ENCODE measurements at places on chromosomes 6 and 20. TPM values are rescaled to one million over a fixed set of nuclear protein-coding genes. Genes with fewer than 3 reads are reported as not detected.

The LY6G6F gene
- polyA plus RNA-seq: not detected

- H3K4me3 ChIP-seq: no peak overlapping the region
- no peak overlapping the region for H3K27ac ChIP-seq
- no peaks in the 10 kb centered on the region for H3K36me3 ChIP-seq
- DNase-seq: no peak
- H3K4me1 ChIP-seq: peaks cover 5% of the 10 kb centered on the region
- no peaks in the 10 kb centered on the region for H3K27me3 ChIP-seq
Observed at GRCh38 chr20:62518911-62519310, 43.1 kb upstream of the GATA5 start.

GRCh38 chr6:15892369-15892768 lies 229.5 kb upstream of the DTNBP1 start:
- H3K36me3 ChIP-seq: no peaks in the 10 kb centered on the region
- DNase-seq: no peak
- H3K27ac ChIP-seq: no peak overlapping the region

- H3K36me3 ChIP-seq: peaks cover 36% of the 10 kb centered on the region
- H3K4me3 ChIP-seq: no peak overlapping the region
- no peaks in the 10 kb centered on the region for H3K27me3 ChIP-seq
- H3K4me1 ChIP-seq: no peaks in the 10 kb centered on the region
- H3K27ac ChIP-seq: no peak overlapping the region
Observed at GRCh38 chr6:169778646-169779045, 27.2 kb downstream of the ERMARD start.

The UCKL1 gene
- 70.3 TPM for polyA plus RNA-seq

DNA sequence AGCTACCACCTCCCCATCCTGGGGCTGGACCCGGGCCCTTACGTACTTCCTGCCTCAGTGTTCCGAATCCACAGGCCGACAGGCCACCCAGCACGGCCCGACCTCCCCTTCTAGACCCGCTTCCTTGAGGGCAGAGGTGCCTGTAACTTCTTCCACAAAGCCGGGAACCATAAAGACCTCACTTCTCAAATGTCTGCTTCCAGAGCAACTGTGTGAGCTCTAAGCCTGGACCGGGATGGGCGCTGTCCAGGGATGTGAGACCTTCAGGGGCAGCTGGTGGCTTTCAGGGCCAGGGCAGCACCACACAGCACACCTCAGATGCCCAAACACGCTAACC lies 9.3 kb downstream of the SLC2A4RG start:
- no peak overlapping the region for H3K27ac ChIP-seq
- H3K4me1 ChIP-seq: no peaks in the 10 kb centered on the region
- no peak for DNase-seq
- peaks cover 4% of the 10 kb centered on the region for H3K36me3 ChIP-seq

The PTCRA gene
- polyA plus RNA-seq: not detected

- DNase-seq: no peak
- H3K27ac ChIP-seq: no peak overlapping the region
- no peaks in the 10 kb centered on the region for H3K4me1 ChIP-seq
- H3K4me3 ChIP-seq: no peak overlapping the region
- no peaks in the 10 kb centered on the region for H3K27me3 ChIP-seq
Observed at GRCh38 chr6:116145803-116146675, 20.1 kb upstream of the COL10A1 start.

The CYP39A1 gene
- not detected for polyA plus RNA-seq

The BNIP5 gene
- not detected for polyA plus RNA-seq

DNA sequence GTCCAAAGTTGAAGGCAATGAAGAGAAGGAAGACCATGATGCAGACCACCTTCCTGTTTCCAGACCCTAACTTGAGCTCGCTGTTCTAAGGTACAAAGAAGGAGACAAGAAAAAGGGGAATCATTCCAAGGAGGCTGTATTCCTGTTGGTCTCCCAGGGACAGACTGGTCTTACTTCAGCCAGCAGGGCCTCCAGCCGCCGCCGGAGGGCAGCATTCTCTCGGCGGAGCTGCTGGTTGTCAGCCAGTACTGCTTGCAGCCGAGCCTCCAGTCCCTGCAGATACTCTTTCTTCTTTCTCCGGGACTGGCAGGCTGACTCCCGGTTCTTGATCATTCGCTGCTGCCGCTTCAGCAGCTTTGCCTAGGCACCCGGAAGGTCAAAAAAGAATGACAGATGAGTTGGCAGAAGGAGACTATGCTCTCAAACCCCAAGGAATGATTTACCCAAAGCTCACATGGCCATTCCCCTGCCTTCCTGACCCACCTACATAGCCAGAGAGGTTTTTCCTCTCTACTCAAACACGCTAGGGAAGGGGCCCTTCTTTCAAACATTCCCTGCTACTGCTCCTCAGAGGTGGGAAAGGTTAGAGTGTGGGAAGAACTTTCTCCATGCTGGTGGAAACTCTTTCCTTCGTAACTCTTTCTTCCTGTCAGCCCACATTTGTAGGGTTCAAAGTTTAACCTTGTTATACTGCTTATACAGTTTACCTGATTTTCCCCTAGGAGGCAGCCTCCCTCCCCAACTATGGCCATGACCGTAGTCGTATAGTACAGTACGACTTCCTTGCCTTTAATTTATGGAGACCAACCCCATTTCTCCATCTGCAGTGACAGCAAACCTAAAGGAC lies 9.0 kb downstream of the ATF6B start:
- H3K27me3 ChIP-seq: no peaks in the 10 kb centered on the region
- peak; percentile 83 for DNase-seq
- H3K4me1 ChIP-seq: peaks cover 1% of the 10 kb centered on the region
- peaks cover 23% of the 10 kb centered on the region for H3K36me3 ChIP-seq

GRCh38 chr6:148288541-148288940 lies 54.1 kb upstream of the SASH1 start:
- peaks cover 13% of the 10 kb centered on the region for H3K36me3 ChIP-seq
- peaks cover 19% of the 10 kb centered on the region for H3K4me1 ChIP-seq
- H3K4me3 ChIP-seq: no peak overlapping the region
- H3K27ac ChIP-seq: peak overlapping the region; percentile 67

- DNase-seq: no peak
- H3K36me3 ChIP-seq: no peaks in the 10 kb centered on the region
- H3K27me3 ChIP-seq: no peaks in the 10 kb centered on the region
- H3K4me3 ChIP-seq: no peak overlapping the region
- peak overlapping the region; percentile 22 for H3K27ac ChIP-seq
- H3K4me1 ChIP-seq: no peaks in the 10 kb centered on the region
Observed at GRCh38 chr6:75431379-75431778, 62.2 kb downstream of the FILIP1 start.

DNA sequence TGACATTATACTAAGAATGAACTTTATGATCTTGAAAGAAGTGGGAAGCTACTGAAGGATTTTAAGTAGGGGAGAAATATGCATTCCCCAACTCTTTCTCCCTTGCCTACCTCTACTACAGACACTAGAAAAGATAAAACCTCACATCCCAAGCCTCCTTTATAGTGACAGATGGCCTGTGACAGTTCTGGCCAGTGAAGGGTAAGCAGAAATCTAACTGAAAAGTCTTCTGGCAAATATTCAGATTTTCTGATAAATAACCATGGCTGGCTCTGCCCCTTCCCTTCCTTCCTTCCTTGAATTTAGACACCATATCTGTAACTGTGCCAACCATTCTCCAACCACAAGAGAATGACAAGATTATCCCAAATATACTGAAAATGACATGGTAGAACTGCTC lies 10.2 kb upstream of the BEND6 start:
- peaks cover 13% of the 10 kb centered on the region for H3K36me3 ChIP-seq
- H3K27ac ChIP-seq: no peak overlapping the region
- H3K4me1 ChIP-seq: no peaks in the 10 kb centered on the region
- no peak for DNase-seq
- H3K27me3 ChIP-seq: no peaks in the 10 kb centered on the region

The DHX35 gene
- 28.5 TPM for polyA plus RNA-seq

The POU3F2 gene
- polyA plus RNA-seq: 1.0 TPM

The CST2 gene
- polyA plus RNA-seq: not detected

DNA sequence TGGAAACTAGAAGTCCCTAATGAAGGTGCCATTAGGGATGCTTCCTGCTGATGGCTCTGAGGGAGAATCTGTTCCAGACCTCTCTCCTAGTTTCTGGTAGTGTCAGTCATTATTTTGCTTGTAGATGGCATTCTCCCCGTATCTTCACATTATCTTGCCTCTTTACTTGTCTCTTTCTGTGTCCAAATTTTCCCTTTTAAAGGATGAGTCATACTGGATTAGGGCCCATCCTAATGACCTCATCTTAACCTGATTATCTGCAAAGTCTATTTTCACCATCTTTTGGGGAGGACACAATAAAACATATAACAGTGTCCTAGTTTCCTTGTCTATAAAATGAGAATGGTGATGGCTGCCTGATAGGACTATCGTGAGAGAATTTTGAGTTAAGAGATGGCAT lies 27.3 kb downstream of the ZNF391 start:
- H3K4me3 ChIP-seq: no peak overlapping the region
- no peak for DNase-seq
- H3K27ac ChIP-seq: no peak overlapping the region

DNA sequence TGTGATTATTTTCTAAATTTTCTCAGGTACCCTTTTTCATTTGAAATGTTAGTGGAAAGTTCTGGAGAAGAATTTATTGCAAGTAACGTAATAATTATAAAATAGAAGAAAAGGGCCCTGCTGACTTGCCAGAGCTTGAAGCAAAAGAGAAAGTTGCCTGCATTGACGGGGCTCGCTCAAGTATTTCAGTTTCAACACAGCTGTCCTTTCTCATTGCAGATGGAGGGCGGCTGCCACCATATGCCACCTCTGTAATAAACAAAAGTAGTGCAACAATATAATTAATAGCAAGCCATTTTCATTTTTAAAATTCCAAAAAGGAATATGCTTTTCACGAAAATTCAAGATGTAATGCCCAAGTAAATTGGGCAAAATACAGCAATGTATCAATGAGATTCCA lies 246.2 kb downstream of the PACRG start:
- H3K4me3 ChIP-seq: no peak overlapping the region
- no peaks in the 10 kb centered on the region for H3K27me3 ChIP-seq
- no peaks in the 10 kb centered on the region for H3K36me3 ChIP-seq
- H3K4me1 ChIP-seq: no peaks in the 10 kb centered on the region
- H3K27ac ChIP-seq: no peak overlapping the region
- no peak for DNase-seq

The RIPPLY2 gene
- 0.33 TPM for polyA plus RNA-seq

- H3K4me1 ChIP-seq: no peaks in the 10 kb centered on the region
- no peak for DNase-seq
- H3K27ac ChIP-seq: no peak overlapping the region
- no peak overlapping the region for H3K4me3 ChIP-seq
- no peaks in the 10 kb centered on the region for H3K36me3 ChIP-seq
Observed at GRCh38 chr20:36929290-36929689, 22.2 kb downstream of the SAMHD1 start.

The MICB gene
- 9.9 TPM for polyA plus RNA-seq

GRCh38 chr6:122347280-122347679 lies 52.2 kb upstream of the HSF2 start:
- H3K36me3 ChIP-seq: no peaks in the 10 kb centered on the region
- DNase-seq: no peak
- no peak overlapping the region for H3K4me3 ChIP-seq
- H3K27me3 ChIP-seq: no peaks in the 10 kb centered on the region
- H3K27ac ChIP-seq: no peak overlapping the region
- no peaks in the 10 kb centered on the region for H3K4me1 ChIP-seq

DNA sequence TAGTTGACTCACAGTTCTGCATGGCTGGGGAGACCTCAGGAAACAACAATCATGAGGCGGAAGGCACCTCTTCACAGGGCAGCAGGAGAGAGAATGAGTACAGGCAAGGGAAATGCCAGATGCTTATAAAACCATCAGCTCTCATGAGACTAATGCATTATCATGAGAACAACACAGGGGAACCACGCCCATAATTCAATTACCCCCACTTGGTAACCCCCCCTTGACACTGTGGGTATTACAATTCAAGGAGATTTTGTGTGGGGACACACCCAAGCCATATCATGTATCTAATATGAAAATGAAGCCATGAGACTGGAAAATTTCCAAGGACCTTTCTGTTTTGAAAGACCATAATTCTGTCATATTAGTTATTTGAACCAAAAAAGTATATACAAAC lies 342.4 kb upstream of the PLCB4 start:
- no peak overlapping the region for H3K4me3 ChIP-seq
- H3K36me3 ChIP-seq: peaks cover 36% of the 10 kb centered on the region
- H3K27ac ChIP-seq: no peak overlapping the region
- no peaks in the 10 kb centered on the region for H3K4me1 ChIP-seq
- no peak for DNase-seq
- no peaks in the 10 kb centered on the region for H3K27me3 ChIP-seq

DNA sequence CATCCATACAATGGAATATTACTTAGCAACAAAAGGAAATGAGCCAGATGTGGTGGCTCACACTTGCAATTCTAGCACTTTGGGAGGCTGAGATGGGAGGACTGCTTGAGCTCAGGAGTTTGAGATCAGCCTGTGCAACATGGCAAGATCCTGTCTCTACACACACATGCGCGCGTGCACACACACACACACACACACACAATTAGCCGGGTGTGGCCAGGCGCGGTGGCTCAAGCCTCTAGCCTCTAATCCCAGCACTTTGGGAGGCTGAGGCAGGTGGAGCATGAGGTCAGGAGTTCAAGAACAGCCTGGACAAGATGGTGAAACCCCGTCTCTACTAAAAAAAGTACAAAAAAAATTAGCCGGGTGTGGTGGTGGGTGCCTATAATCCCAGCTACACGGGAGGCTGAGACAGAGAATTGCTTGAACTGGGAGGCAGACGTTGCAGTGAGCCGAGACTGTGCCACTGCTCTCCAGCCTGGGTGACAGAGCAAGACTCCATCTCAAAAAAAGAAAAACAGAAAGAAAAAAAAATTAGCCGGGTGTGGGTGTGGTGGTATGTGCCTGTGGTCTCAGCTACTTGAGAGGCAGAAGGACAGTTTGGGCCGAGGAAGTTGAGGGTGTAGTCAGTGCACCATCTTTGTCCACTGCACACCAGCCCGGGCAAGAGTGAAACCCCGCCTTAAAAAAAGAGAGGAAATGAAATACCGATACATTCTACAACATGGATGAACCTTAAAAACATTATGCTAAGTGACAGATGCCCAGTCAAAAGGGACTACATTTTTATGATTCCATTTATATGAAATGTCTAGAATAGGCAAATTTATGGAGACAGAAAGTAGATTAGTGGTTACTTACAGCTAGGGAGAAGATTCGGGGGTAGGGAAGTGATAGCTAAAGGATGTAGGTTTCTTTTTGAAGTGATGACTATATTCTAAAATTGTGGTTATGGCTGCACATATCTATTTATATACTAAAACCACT lies 52.5 kb downstream of the RBL1 start:
- no peak for DNase-seq
- no peaks in the 10 kb centered on the region for H3K27me3 ChIP-seq
- H3K27ac ChIP-seq: no peak overlapping the region

- H3K27me3 ChIP-seq: no peaks in the 10 kb centered on the region
- peaks cover 2% of the 10 kb centered on the region for H3K36me3 ChIP-seq
- H3K27ac ChIP-seq: no peak overlapping the region
Observed at GRCh38 chr6:148455674-148456558, 113.3 kb downstream of the SASH1 start.

The SAMD3 gene
- polyA plus RNA-seq: 15.8 TPM

The MEI4 gene
- polyA plus RNA-seq: not detected

- no peak for DNase-seq
- H3K4me1 ChIP-seq: no peaks in the 10 kb centered on the region
- no peak overlapping the region for H3K27ac ChIP-seq
- H3K27me3 ChIP-seq: no peaks in the 10 kb centered on the region
Observed at GRCh38 chr6:32070814-32071543, 32.8 kb downstream of the CYP21A2 start.

All from SK-N-SH (cell line).